CD4-positive, alpha-beta T cell (primary cell): ENCODE measurements at places on chromosomes 3 and 15.
A peak's percentile ranks its signal among the peaks of the same experiment; 100 is the strongest.

DNA sequence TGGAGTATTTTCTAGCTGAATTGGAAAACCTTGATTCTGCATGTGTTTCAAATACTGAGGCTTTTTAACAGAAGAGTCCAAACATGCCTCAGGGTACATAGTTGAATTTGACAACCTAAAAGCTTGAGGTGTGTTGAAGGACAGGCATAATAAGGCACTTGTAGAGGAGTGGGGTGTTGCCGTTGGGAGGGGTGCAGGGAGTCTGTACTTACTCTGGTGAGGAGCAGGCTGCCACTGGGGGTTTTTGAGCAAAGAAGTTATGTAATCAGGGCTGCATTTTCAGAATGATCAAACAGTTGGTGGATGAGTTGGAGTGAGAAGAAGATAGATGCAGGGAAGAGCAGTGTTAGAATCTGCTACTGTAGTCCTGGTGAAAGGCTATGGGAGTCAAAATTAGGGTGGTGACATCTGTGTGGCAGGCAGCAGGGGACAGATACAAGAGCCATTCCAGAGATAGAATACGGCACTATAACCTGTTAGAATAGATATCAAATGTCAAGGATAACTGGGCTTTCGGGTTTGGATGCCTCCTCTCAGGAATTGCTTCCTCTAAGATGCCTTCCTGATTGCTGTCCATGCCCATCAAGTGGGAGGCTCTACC is 161.6 kb downstream of the GHSR start:
- DNase-seq = no peak

- no peak for DNase-seq
Observed at GRCh38 chr15:48683991-48684765, 38.7 kb upstream of the FBN1 start.

GRCh38 chr15:82788496-82788895 is 17.4 kb downstream of the FSD2 start:
- no peak for DNase-seq

GRCh38 chr3:53688989-53689388 is 157.2 kb downstream of the CHDH start:
- DNase-seq = no peak

DNA sequence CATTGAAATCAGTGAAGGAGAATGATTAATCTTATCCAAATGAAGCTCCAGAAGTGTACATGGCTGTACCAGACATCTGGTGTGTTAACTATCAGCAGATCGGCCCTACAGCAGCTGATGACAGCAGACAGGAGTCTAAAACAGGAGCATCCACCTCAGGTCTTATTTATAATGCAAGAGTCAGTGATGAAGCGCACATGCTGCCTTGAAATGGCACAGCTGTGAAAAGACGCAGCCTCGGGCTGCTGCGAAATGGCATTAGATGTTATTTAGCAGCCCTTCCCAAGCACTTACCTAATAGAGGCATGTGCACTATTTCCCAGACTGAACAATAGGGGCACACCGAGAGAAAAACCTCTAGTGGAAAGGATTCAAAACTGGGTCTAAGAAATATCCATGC is 472.3 kb upstream of the CBLB start:
- no peak for DNase-seq

DNA sequence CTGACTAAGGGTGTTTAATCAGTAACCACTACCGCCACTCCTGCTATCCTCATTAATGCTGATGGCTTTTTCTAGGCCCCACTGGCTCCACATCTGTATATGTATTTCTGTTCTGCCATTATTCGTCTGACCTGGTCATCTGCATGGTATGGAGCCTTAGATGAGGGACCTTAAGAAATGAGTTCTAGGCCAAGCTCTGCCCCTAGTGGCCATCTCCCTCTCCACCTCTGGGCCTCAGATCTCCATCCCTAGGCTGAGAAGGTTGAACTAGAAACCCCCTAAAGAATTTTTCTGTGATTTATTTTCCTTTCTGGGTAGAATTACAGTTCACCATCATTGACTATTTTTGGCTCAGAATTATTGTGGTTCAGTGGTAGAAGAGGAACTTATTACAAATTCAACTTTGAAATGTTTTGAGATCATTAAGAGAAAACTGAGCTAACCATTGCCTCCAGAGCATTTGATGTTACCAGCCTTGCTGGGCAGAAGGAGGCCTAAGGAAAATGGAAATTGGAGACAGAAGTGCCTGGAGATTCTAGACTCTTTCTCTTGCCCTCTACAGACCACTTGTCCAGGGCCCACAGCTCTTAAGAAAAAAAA is 325.2 kb upstream of the NR2E3 start:
- DNase-seq = no peak

DNA sequence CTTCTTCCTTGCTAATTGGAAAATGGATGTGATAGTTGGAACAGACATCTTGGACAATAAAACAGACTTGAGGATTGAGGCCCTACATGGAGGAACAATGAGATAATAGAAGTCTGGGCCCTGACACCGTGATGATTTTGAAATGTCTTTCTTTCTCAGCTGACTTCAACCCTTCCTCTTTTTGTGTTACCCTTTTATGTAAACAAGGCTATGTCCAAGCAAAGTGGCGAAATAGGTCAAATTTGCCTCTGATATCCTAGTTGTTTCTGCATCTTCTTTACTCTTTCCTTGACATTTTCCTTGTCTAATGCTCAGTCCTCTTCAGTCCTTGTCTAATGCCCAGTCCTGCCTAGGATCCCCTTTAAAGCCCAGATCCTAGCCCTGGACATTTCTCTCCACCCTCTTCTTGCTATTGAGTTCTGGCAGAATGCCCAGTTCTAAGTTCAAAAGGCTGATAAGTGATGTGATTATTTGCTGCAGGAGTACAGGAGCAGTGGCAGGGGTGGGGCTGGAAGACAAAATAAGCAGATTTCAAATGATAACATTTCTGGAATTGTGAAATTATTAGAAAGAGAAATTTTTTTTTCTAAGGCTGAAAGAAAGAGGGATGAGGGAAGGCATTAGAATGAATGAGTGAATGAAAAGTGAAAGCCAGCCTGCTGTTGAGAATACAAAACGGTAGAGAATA is 6.5 kb upstream of the VPS8 start:
- DNase-seq = no peak

- DNase-seq = no peak
Observed at GRCh38 chr15:78225783-78226541, 8.4 kb downstream of the ACSBG1 start.

- DNase-seq = no peak
Observed at GRCh38 chr3:128369881-128370642, 96.6 kb downstream of the DNAJB8 start.

- DNase-seq = no peak
Observed at GRCh38 chr3:132964266-132964665, 73.9 kb upstream of the TMEM108 start.

GRCh38 chr15:76433798-76434400 is 97.3 kb downstream of the ISL2 start:
- DNase-seq = no peak

DNA sequence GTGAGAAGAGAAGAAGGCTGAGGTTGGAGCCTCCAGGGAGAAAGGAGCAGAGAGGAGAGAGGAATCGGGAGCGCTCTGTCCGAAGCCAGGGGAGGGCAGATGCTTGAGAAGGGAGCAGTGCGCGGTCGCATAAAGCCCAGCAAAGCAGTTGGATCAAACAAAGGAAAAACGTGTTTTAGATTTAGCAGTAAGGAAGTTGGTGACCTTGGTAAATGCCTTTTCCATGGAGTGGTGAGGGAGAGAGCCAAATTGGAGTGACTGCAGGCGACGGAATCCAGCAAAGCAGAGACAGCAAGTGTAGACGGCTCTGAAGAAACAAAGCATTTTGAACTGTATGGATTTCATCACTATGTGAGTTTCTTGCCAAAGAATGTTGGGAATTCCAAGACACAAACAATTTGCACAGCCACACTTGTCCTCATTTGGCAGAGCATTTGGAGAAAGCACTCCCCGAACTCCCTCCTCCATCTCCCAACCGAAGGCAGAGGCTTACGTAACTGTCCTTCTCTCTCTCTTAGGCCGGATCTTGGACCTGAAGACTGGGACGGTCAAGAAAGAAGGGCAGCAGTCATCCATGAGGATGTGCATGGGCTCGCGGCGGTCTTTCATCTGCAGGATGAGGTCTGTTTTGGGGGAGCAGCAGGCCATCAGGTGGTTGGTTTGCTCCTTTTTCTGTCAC is 103.6 kb downstream of the ARNT2 start:
- DNase-seq = no peak

DNA sequence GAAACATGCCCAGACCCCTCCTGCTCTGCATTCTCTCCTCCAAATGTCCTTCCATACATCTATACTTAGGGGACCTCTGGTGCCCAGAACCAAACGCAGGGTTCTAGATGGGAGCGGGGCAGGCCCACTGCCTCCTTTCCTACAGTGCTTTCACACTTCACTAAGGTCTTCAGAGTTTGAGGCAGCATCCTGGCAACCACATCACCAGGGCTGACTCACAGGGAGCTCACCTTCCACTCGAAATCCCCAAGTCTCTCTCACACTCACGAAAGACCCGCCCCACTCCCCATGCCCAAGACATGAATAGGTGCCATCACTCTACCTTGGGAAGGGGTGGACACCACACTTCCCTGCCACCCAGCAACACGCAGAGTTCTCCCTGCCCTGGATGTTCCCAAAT is 18.9 kb downstream of the HOMER2 start:
- no peak for DNase-seq

DNA sequence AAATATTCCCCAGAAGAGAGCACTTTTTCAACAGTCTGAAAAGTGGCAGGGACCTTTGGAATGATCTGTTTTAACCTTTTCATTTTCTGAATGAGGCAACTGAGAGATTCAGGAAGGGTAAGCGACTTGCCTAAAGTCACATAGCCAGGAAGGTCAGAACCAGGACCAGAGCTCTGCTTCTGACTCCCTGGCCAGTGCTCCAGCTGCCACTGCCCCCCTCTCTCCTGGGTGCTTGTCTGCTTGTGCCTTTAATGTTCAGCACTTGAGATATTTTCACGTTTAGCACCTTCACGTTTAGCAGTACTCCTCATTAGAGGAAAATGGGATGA is 68.3 kb downstream of the SMAD3 start:
- DNase-seq = no peak

GRCh38 chr15:89090791-89091626 is 2.8 kb downstream of the ABHD2 start:
- DNase-seq = peak; percentile 48

- no peak for DNase-seq
Observed at GRCh38 chr3:80734920-80735319, 967.1 kb upstream of the ROBO1 start.

DNA sequence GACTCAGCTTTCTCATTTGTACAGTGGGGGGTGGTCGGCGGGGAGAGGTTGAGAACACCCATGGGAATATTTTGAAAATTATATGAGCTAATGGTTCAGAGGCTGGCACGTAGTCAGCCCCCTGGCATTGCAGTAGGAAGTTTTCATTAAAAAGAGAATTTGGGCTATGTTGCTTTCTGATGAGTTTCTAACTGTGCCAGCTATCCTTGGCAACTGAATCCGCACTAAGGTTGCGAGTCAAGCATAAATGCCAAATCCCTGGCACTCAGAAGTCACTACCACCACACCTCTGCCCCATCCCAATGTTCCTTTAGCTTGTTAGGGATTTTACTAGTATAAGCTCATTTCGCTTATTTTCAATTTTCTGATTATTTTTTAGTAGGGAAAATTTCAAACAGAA is 91.6 kb downstream of the DNASE1L3 start:
- no peak for DNase-seq

DNA sequence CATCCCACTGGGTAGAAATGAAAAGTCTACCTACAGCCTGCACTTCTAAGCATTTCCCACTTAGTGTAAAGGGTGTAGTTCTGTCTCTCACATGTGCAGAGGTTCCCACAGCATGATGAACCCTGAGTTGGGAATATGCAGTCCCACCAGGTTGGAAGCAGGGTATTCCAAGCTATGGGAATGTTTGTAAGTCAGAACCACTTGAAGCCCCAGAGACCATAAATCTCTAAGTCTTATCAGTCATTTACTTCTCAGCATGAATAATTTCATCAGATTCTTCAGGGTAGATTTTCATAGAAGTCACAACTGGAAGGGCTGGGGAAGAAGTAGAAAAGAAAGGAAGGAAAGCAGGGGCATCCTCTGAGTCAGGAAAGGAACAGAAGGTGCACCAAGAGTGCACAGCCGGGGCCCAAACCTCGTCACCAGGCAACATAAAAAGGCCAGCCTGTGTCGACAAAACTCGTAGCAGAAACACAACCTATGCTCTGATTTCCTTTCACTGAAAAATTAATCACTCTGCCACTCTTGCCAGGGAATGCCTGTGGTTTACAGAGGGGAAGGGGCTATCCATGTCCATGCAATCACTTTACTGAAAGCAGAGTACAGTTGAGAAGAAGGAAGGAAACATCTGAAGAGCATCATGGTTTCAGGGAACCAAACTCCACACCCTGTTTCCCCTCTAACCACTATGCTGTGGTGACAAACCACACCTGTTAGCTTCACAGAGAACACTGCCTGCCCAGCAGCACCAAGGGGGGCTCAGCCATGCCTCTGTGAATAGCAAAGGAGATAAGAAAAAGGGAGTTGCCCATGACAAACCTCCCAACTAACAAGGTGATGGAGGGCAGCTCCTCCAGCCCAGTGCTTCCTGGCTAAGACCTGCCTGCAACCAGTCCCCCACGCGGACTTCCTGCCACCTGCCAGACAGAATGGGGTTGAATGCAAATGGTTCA is 40.5 kb downstream of the SH3BP5 start:
- DNase-seq = peak; percentile 40

- no peak for DNase-seq
Observed at GRCh38 chr3:178907081-178907480, 164.5 kb downstream of the ZMAT3 start.

DNA sequence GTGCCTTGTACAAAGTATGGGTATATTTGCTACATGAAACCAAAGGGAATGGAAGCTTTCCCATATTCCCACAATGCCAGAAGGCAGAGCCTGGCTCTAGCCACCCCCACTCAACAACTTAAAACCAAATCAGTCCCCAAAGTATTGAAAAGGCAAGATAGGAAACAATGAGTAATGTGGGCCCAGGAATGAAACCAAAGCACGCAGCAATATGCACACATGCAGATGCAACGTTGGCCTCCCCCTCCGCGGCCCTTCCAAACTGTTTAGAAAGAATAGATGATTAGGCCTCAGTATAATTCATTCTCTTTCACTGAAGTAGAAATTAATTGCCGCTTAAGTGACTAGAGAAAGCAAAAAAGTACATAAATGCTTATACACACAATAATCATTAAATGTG is 59.1 kb downstream of the THRB start:
- no peak for DNase-seq

GRCh38 chr15:35991386-35991785 is 445.4 kb upstream of the DPH6 start:
- DNase-seq = no peak
